ENCODE measurements at places on chromosomes 2 and 18. TPM values are rescaled to one million over a fixed set of nuclear protein-coding genes. Genes with fewer than 3 reads are reported as not detected.

DNA sequence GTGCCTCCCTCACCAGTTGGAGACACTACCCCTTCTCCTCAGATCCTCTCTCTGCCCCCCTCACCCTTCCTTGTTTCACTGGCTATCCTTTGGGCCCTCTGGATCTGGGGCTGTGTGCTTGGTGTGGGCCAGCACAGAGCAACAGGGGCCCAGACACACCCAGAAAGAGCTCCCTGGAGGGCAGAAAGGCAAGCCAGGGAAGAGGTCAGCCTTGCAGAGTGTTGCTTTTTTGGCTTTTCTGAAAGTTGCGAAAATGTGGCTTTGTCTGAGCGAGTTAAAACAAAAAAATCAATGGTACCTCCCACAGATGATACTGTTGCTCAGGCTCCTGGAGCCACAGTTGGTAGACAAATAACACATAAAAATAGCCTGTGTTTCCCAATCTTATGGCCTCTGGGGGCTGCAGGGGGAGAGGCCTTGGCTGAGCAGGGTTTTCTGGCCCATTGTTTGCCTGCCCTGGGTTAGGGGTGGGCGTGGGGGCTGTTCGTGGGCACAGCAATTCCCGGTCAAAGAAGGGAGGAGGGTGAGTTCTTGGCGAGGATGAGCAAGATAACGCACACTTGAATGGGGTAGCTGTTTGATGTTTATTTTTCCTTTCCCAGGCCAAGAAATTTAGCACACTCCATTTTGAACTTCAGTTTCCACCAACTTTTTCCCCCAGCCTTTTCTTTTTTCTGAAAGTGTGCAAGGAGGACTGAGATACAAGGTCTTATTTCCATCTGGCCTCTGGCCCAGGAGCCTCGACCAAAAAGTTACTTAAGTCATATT lies 167.0 kb upstream of the HAAO start:
- no peak for DNase-seq

GRCh38 chr2:26921323-26921722 lies 49.1 kb upstream of the MAPRE3 start:
- no peak for DNase-seq

DNA sequence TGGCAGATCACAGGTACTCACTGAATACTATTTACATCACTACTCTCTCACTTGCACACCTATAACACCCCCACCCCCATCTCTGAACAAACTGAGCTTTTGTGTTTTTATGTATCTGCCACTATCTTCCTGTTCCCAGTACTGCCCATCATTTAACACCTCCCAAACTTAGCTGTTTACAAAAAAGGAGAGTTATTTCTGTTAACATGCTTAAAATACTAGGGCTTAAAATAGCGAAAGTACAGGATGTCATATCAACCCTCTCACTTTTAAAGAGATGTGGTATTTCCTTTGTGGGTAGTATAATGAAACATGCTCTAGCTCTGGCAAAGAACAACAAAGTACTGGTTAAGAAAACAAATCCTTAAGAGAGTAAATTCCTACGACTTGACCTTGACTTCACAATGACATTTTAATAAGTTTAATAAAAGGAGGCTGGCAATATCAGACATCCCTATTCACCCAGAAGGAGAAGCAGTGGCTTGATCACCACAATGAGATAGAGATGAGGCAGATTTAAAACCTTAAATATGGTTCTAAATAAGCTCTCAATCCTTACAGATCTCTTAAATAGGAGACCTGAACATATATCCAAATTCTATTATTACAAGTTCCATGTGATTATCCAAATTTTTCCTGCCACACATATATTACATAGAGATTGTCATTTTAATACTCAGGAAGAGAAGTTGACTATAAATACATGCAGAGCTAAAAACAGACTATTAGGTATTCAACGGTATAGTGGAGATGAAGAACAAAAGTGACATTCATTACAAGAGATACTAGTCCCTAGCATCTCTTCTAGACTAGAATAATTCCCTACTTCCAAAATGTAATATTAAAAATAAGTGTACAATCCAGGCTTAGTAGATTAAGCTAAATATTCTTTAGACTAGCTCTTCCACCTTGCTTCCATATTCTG lies 36.9 kb downstream of the TRAK2 start:
- no peak for DNase-seq

GRCh38 chr2:147026664-147027295 lies 818.0 kb upstream of the ACVR2A start:
- no peak for DNase-seq

The EVX2 gene
- total RNA-seq = not detected

The GLS gene
- 251 TPM for total RNA-seq

The EML4 gene
- 89.1 TPM for total RNA-seq

- peak; percentile 86 for DNase-seq
Observed at GRCh38 chr18:63137999-63138435, 181.6 kb downstream of the BCL2 start.

DNA sequence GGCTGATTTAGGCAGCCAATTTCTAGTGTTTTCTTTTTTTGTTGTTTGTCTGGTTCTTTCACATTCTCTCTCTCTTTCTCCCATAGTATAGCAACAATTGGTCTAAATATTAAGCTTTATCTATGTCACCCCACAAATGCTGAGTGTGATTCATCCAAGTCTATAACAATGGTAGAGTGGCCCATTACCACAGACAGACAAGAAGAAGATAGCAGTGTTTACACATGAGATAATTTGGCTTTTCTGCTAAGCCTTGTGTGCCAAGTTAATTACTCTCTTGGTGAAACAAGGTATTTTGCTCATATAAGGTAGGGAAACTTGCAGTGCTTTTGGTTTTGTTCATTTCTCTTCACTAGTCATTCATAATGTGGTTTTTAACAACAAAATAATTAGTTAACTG lies 166.5 kb downstream of the SLC8A1 start:
- DNase-seq = no peak

DNA sequence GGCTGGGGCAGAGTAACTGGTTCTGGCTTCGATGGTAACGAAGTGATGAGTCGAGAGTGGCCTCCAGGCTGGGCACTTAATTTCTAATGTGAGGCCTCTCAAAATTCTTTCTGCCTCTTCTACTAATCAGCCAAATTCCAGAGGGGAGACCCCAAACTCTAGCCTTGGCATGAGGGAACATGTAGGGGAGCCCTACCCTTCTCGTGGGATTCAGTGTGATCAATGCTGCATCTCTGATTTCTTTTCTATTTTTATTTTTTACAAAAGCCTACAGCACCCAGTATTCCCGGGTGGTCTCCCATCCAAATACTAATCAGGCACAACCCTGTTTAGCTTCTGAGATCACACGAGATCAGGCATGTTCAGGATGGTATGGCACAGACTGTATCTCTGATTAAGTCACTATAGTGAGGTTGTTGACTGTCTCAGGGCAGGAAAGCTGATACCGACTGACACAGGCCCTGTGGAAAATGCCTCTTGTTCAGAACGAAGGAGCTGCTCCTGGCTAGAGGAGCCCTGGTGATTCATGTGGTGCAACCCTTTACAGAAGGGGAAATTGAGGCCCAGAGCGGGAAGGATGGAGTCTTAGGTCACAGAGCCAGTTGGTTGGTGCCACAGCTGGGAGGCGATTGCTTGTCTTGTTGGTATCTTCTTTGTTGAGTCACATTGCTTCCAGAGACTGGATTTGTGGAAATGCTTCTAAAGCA lies 126.3 kb upstream of the HS6ST1 start:
- peak; percentile 20 for DNase-seq

- DNase-seq = no peak
Observed at GRCh38 chr2:2520401-2520811, 189.3 kb upstream of the MYT1L start.

GRCh38 chr18:38074298-38074876 lies 508.8 kb upstream of the CELF4 start:
- no peak for DNase-seq

DNA sequence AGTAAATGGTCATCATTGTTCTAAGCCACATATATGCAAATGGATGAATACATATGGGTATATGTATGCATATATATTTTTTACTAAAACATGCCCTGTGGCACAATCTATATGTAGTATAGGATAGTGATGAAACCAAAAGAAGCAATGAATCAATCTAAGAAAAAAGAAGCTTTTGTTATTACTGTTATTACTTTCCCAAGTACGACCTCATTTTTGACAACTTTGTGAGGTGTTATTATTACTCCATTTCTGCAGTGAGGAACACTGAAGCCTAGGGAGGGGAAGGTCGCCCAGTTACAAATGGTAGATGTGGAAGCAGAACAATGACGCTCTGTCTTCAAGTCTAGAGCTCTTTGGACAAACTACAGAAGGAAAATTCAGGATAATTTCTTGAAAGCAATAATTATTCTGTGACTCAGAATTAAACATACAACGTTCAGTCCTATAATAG lies 38.3 kb downstream of the STAT4 start:
- no peak for DNase-seq

GRCh38 chr2:241859436-241860183 lies 916 bp upstream of the PDCD1 start:
- no peak for DNase-seq

GRCh38 chr2:7866825-7867224 lies 815.0 kb upstream of the ID2 start:
- DNase-seq = no peak

- DNase-seq = no peak
Observed at GRCh38 chr2:61045999-61046398, 19.7 kb upstream of the SANBR start.

DNA sequence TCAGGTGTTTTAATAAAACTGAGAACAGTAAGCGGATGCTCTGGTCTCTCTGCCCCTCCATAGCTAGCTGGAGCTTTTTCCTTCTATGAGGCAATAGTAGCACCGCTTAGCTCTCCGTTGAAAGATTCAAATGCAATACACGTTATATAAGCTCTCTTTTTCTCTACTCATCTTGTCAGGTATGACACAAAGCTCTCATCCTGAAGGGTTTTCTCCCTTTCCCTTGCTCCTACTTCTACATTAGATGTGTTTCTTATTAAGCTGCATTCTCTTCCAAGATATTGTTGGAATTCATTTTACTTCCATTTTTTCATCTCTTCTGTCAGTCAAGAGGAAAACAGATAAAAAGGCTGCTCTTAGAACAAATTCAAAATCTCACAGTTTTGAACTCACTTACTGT lies 434.6 kb upstream of the DDX18 start:
- no peak for DNase-seq

The FAM228B gene
- 6.0 TPM for total RNA-seq

GRCh38 chr2:217797661-217798069 lies 205.1 kb downstream of the TNS1 start:
- DNase-seq = no peak

The HNMT gene
- total RNA-seq = 32.2 TPM

The CLEC4F gene
- 0.67 TPM for total RNA-seq

The KIAA2012 gene
- total RNA-seq = not detected

GRCh38 chr2:1837458-1837857 lies 93.1 kb upstream of the PXDN start:
- DNase-seq = no peak

GRCh38 chr2:161228511-161229240 lies 68.4 kb downstream of the TANK start:
- no peak for DNase-seq

The HMSD gene
- total RNA-seq = not detected

The MATN3 gene
- not detected for total RNA-seq

- no peak for DNase-seq
Observed at GRCh38 chr18:48348739-48349138, 60.4 kb downstream of the ZBTB7C start.

The OSR1 gene
- total RNA-seq = 9.0 TPM

DNA sequence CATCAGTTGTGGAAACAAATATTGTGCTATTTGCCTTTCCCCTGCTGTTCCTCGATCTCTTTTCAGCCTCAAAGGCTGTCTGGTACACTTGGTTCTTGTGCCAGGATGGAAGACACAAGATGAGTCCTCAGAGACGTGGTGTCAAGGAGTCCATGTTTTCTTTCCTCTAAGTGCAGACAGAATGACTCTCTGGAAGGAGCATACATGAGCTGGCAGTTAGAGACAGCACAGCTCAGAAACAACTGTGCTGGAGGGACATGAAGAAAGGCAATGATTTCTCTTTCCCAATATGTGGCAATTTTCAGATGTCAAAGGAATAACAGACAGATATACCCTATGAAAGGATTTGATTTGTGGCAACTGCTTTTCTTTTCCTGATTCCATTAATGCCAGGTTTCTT lies 162.2 kb downstream of the AFF3 start:
- no peak for DNase-seq

The CDH19 gene
- 1.9 TPM for total RNA-seq

The HOXD9 gene
- not detected for total RNA-seq

- no peak for DNase-seq
Observed at GRCh38 chr18:38454764-38455469, 889.3 kb upstream of the CELF4 start.

- no peak for DNase-seq
Observed at GRCh38 chr2:211408483-211408891, 852.1 kb downstream of the CPS1 start.

The PLCD4 gene
- total RNA-seq = 9.9 TPM

The PLCL1 gene
- 5.8 TPM for total RNA-seq

GRCh38 chr2:144300632-144301031 lies 219.3 kb downstream of the ZEB2 start:
- DNase-seq = no peak

The CHRNA1 gene
- total RNA-seq = not detected

DNA sequence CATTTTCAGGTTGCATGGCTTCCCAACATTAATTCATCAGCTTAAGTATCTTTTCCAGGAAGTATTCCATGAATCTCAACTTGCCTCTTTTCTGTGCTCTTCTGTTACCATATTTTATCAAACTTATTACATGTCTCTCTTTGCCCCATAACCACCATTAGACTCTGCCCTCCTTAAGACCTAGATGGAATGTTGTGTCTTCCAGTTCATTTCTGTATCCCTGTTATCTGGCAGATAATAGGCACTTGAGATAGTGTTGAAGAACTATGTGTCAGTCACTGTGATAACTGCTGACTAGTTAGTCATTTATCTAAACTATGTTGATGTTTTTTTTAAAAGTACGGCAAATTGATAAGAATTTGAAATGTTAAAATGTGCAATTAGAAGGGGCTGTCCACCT lies 41.8 kb downstream of the GLS start:
- DNase-seq = no peak
